Fibroblast of skin of abdomen (primary cell): ENCODE measurements at places on chromosomes 16 and 17.

GRCh38 chr17:20084621-20085282, 75.6 kb downstream of the SPECC1 start:
- DNase-seq = no peak

DNA sequence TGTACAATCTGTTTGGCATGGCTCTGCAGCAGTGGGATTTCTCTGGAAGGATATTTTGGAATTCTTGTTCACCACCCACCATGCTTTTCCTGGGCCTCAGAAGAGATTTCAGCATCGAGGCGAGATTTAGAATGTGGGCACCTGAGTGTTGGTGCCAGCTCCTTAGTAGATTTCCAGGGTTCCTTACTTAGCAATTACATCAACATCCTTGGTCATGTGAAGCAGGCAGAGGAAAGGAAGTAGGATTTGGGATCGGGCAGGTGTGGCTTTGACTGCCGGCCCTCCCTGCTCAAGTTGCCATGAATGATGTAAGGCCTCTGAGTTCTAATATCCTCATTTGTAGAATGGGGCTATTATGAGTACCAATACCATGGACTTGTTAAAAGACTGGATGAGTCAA, 13.1 kb upstream of the RBFOX1 start:
- no peak for DNase-seq

DNA sequence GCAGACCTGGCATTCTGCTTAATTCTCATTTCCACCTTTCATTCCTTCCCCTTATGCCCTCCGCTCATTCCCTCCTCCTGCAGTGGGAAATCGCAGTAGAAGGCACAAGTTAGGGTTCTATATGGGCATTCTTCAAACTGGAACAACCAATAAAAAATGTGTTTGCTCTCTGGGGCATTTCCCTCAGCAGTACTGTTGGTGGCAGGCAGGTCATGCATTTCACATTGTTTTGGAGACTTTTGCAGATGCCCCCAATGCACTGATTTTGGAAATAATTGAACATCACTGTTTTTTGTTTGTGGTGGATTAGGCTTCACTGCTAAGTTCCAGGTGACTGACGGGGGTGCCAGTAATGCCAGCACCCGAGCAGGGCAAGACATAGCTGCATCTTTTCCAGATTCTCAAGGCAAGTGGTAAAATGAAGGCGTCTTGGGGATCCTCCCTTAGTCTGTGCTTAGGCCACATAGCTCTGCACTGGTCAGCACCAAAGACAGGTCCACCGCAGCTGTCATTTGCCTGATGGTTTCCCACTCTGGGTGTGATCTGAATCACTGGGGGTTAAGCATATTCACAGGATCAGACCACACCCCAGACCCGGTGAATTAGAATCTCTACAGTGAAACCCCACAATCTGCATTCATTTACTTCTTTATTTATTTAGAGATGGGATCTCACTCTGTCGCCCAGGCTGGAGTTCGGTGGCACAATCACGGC, 304.5 kb downstream of the CPPED1 start:
- DNase-seq = no peak

DNA sequence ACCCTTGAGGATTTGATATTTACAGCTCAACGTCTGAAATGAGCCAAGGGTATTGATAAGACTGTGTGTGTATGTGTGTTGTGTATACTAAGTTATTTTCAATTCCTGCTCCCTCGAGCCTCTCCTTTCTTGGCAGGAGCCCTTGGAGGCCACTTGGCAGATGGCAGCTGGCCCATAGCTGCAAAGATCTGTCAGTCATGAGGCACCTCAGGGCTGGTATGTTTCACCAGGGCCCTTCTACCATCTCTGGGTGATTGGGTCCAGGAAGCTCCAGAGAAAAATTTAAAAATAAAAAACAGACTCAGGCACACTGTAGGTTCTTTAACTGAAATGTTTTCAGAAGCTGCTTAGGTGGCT, 355.7 kb downstream of the HAPSTR1 start:
- no peak for DNase-seq

GRCh38 chr17:48328457-48328856, 101.6 kb downstream of the SKAP1 start:
- no peak for DNase-seq

DNA sequence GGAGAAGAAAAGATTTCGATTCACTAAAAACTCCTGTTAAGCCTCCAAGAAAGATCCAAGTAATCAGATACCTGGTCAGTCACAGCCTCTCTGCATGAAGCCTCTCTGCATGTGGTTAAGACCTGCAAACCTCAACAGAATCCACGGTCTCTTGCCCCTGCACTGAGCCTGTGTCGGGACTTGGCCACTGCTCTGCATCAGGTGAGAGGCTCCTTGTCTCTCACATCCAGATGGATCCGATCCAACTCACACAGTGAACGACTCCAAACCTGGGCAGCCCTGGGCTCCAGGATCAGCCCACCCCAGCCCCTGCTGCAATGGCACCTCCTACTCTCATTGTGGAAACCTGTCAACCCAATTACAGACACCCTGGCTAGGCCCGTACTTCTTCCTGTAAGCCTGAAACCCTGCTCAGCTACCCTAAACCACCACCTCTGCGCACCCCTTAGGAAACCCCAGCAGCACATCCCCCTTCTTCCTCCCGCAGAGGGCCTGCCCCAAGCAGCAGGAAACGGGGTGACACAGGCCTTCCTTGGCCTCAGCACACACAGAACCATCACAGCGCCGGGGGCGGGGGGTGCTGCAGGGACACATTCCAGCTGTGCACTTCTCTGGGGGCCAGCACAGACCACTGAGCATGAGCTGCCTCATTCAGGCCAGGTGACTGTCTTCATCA, 129.5 kb downstream of the ANKRD11 start:
- no peak for DNase-seq

GRCh38 chr17:6547336-6547735, 9.0 kb downstream of the PITPNM3 start:
- DNase-seq = no peak

- no peak for DNase-seq
Observed at GRCh38 chr17:50766222-50767023, 895 bp downstream of the ANKRD40CL start.

GRCh38 chr17:3761918-3762380, 38.2 kb downstream of the HASPIN start:
- DNase-seq = no peak

DNA sequence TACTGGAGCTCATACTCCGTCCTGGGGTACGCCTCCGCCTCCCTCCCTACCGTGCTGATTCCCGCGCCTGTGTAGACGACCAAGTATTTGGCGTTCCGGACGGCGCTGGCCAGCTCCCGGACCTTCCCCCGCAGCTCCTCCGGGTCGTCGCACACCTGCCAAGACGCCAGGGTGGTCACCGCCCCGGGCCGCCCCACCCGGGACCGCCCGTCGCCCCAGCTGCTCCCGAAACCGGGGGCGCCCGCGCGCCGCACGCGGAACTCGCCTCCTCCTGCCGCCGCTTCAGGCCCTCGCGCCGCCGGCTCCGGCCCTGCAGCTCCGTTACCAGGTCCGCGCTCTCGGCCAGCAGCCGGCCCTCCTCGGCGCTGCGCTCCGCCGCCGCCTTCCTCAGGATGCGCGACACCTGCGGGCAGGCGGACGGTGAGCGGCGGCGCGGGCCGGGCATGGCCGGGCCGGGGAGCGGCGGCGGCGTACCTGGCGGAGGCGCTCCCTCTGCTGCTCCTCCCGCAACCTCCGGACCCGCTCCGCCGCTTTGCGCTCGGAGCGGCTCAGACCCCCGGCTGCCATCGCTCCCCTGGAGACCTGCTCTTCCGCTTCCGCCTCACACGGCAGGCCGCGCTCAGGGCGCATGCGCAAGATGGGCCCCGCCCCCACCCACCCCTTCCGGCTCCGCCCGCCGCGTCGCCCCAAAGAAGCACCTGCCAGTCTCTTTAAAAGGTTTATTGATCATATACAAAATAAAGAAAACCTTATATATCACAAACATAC, at the start of gene SIRT7:
TSS of gene SIRT7 (minus strand) at position 612 of the 768 bp plus-strand sequence. CDS start at position 567, 45 bp downstream.
- DNase-seq = peak; percentile 67

DNA sequence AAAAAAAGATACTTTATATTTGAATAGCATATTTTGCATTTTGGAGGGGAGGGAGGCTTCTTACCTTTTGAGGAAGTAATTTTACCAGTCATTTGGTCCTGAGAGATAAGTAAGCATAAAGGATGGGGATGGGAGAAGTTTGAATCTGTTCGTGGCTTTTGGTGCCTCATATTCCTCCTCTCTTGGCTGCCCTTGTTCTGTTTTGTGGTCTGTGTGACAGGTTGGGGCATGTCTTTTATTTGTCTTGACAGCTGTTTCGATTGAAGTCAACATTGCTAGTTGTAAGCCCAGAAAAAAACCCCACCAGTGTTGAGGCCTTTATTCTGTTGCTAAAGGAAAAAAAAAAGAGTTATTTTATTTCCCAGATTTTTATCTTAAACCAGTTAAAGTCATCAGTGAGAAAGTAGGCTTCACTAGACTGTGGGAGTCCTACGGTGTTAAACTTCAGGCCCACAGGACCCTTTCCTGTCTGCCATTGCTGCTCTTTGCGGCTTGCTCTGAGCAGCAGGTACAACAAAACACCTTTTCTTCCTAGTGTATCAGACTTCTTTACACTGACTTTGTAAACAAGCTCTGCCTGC, 11.4 kb downstream of the SLC7A6 start:
- DNase-seq = no peak

GRCh38 chr17:61388561-61389356, 10.9 kb upstream of the TBX2 start:
- DNase-seq = no peak

- DNase-seq = no peak
Observed at GRCh38 chr16:88287219-88287618, 95.5 kb upstream of the ZNF469 start.

GRCh38 chr17:50312308-50312707, 33.6 kb upstream of the XYLT2 start:
- DNase-seq = no peak

DNA sequence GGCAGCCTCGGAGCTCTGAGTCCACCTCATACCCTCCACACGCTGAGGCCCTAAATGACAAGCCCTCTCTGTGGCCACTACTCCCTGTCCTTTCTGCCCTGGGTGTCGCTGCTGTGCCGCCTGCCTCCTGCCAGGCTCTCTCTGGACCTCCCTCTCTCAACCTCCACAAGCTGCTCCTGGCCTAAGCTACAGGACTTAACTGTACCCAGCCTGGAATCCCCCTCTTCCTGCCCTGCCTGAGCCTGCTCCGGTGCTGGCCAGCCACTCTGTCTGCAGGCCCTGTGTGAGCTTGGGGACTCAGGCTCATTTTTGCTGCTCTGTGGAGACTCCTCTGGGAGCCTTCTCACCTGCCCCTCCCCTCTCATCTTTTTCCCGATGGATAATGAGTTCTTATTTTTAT, 21.5 kb downstream of the IFT140 start:
- no peak for DNase-seq

DNA sequence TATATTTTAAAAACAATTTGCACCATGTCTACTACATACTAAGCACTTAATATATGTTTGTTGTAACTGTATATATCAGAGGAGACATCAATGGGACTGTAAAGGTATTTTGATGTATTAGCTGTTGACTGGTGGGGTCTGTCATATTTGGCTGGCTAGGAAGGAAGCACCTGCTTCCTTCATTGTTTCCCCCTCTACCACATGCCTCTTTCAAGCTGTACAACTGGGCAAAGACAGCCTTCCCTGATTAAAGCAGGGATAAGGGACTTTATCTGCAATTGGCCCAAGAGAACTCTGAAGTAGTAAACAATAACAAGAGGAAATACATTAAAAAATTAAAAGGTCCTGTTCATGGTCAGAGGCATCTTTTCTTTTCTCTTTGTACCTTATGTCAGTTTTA, 5.5 kb upstream of the SLFN12L start:
- no peak for DNase-seq

GRCh38 chr16:88681709-88682451, 4.4 kb downstream of the SNAI3 start:
- DNase-seq = no peak

- DNase-seq = no peak
Observed at GRCh38 chr17:75854101-75854748, 910 bp downstream of the WBP2 start.

DNA sequence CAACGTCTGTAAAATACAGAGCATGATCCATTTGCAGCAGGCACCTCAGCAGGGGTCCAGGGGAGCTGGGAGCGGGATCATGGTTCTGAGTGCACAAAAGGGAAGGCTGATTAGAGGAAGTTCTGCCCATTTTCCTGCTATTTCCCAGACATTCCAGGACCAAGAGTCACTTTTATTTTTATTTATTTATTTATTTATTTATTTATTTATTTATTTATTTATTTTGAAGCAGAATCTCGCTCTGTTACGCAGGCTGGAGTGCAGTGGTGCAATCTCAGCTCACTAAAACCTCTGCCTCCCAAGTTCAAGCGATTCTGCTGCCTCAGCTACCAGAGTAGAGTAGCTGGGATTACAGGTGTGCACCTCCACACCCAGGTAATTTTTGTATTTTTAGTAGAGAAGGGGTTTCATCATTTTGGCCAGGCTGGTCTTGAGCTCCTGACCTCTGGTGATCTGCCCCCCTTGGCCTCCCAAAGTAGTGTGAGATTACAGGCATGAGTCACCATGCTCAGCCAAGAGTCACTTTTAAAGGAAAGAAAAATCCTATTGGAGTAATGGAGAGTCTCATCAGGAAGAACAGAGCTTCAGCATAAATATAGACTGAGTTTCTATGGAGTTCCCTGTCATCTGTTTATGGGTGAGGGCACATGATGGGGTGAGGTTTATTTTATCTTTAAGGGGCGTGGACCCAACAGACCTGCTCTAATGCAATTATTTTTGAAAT, 355.2 kb downstream of the HAPSTR1 start:
- DNase-seq = no peak

DNA sequence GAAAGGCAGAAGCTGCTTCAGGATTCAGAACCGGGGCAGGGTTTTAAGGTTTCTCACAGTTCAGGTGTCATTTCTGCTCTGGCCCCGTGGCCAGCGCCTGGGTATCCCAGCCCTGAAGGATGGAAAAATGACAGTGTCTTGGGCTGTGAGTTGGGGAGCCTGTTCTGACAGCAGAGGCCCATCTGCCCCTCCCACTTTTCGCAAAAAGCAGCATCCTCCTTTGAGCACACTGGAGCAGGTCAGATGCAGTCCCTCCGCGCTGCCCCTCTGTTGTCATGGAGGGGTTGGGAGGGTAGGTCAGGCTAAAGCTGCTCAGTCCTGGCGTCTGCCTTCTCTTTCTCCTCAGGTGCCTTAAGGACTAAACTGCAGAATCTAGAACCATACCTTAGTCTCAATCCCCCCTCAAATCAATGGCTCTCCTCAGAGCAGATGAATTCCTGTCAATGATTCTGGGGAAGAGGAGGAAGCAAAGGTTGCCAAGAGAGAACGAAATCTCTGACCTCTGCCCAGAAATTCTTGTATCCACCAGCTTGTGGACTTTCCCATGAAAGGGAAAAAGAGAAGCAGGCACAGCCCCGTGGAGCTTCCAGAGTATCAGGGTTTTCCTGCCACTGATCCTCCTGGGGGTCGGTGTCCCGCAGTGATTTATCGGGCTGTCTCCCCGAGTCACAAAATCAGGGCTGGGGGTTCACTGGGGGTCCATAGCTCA, 7.3 kb downstream of the NEUROD2 start:
- no peak for DNase-seq
